ENCODE measurements at places on chromosomes 7 and 10.

GRCh38 chr10:33125522-33126517 is 167.8 kb upstream of the ITGB1 start:
- DNase-seq: no peak

- no peak for DNase-seq
Observed at GRCh38 chr7:23462846-23463245, 7.4 kb downstream of the IGF2BP3 start.

DNA sequence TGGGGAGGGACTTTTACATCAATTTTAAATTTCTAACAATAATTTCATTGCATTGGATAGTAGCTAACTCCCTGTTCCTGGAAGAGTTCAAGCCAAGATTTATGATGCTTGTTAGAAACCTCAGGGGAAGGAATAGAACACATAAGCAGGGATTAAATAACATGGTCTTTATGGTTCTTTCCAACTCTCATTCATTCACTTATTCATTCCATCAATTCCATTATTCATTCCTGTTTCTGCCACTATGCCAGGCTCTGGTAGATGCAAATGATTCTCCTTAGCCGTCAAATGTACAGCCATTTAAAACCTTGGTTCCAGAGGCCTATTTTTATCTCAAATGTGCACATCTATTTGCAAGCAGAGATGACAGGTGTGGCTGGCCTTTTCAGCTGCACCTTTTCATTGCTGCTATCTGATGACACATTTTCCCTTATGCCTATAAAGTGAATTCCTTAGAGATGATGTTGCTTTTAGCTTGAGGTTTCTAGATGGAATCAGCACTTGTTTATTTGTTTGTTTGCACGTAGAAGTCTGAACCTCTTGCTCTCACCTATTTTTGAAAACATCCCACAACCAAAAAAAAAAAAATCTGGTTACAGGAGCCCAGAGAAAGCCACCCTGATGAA is 205.7 kb upstream of the IGFBP3 start:
- DNase-seq: no peak

- DNase-seq: no peak
Observed at GRCh38 chr7:124723012-124723411, 42.6 kb downstream of the GPR37 start.

- DNase-seq: no peak
Observed at GRCh38 chr10:126945351-126946030, 40.3 kb downstream of the DOCK1 start.

GRCh38 chr10:77943121-77943901 is 16.8 kb upstream of the DLG5 start:
- no peak for DNase-seq

GRCh38 chr10:1043532-1043995 is 5.4 kb downstream of the IDI1 start:
- DNase-seq: no peak

GRCh38 chr10:104067525-104067924 is 18.2 kb downstream of the COL17A1 start:
- DNase-seq: no peak

- DNase-seq: no peak
Observed at GRCh38 chr10:103931603-103932002, 13.6 kb upstream of the STN1 start.

DNA sequence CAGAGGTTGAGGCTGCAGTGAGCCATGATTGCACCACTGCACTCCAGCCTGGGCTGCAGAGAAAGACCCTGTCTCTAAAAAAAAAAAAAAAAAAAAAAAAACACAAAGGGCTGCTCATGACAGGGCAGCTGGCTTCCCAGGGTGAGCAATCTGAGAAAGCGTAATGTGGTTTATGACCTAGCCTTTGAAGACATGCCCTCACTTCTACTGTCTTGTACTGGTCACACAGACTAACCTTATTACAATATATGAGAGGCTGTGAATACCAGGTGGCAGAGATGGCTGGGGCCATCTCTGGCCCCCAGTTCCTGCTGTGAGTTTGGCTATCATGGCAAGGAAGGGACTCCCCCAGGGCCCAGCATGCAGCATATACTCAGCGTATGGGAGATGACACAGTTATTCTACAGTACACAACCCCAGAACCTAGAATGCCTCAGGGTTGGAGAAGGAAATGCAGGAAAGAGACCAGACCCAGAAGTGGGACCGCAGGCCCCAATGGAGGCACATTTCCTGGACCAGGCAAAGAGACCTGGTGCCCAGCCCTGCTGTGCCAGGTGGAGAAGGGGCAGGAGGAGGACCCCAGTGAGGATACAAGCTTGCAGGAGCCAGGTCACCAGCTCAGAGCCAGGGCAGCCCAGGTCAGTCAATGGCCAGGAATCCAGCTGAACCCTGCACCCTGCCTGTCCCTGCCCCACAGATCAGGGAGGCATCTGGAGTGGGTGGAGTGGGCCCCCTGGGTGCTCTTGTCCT is 26.3 kb downstream of the NPTX2 start:
- DNase-seq: no peak

DNA sequence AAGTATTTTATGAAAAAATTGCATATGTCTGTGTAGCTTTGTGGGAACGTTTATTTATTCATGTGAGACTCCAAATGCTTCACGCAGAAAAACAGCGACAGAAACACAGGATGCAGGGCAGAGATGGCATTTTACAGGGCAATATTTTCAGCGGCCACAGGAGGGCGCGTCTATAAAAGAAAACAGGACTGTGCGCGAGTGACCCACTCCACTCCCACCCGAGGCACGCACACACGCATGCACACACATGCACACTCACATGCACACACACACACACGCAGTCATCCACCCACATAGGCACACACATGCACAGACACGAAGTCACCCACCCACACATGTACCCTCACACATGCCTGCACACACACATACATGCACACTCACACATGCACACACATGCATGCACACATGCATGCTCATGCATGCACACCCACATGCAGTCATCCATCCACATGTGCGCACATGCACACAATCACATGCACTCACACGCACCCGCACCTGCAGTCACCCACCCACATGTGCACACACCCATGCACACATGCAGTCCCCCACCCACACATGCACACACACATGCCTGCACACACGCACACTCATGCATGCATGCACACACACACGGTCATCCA is 96.3 kb downstream of the DNAJB6 start:
- DNase-seq: no peak

DNA sequence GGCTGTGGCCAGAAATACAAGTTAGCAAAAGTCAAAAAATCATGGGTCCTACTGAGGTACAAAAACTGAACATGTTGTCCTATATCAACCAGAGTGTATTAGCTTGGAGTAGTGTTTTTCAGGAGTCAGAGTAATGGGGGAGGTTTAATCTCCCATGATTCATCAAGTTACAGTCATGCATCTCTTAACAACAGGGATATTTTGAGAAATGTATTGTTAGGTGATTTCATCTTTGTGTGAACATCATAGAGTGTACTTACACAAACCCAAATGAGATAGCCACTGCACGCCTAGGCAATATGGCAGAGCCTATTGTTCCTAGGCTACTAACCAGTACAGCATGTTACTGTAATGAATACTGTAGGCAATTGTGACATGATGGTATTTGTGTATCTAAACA is 14.9 kb upstream of the TES start:
- DNase-seq: no peak

GRCh38 chr7:81297317-81297716 is 378.5 kb upstream of the SEMA3C start:
- DNase-seq: no peak

- DNase-seq: no peak
Observed at GRCh38 chr7:33155811-33156210, 26.4 kb downstream of the BBS9 start.

DNA sequence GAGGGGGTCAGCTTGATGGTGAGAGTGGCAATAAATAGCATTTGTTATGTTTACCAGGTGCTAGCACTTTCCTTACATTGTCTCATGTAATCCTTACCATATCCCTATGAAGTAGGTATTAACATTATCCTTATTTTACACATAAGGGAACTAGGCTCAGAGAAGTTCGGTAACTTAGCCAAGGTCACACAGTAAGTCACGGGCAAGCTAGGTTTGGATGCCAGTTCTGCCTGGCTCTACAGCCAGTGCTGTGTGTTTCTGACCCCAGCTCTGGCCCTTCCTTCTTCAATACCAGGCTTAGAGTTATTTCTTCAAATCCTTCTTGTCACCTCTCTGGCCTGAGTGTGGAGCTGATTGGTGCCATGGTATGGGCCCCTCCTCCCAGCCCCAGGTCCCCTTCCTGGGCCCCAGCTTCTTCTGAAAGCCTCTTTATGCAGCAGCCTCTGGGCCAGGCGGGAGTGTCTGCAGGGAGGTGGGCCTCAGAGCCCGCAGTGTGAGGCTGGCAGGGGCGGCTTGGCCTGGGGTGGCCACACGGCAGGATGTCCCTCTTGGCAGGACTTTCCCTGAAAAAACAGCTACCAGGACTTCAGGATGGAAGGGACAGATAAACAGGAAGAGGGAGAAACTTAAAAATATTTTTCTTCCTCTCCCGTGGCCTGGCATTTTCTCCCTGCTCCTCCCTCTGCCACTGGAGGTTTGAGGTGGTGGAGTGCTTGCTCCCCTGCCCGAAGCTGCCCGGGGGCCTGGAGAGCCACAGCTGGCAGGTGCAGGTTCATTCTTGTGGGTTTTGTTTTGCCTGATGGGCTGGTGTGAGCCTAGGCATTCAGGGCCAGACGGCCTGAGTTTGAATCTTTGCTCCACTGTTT is 20.6 kb downstream of the PALD1 start:
- DNase-seq: no peak

DNA sequence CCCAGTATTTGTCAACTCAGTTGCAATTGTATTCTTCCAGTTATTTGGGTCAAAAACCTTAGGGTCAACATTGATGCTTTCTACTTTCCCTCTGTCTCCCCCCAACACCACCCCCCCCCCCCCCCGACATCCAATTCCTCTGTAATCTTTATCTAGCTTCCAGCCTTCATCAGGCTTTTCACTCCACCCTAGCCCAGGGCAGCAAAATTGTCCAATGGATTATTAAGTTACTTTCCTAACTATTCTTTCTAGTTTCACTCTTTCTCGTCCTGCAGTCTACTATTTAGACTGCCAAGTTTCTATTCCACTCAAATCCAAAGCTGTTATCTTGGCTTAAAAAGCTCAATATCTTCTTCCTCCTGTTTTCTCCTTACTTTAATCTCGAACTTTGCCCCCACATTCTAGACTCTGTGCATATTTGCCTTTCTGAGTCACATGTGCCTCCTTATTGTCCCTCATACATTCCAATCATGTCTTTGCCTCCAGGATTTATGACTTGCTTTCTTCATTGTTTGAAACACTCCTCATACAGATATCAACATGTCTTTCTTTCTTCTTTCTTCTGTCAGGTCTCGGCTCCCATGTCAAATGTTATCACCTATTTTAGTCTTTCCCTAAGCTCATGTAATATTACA is 196.6 kb upstream of the TMEM196 start:
- DNase-seq: no peak

DNA sequence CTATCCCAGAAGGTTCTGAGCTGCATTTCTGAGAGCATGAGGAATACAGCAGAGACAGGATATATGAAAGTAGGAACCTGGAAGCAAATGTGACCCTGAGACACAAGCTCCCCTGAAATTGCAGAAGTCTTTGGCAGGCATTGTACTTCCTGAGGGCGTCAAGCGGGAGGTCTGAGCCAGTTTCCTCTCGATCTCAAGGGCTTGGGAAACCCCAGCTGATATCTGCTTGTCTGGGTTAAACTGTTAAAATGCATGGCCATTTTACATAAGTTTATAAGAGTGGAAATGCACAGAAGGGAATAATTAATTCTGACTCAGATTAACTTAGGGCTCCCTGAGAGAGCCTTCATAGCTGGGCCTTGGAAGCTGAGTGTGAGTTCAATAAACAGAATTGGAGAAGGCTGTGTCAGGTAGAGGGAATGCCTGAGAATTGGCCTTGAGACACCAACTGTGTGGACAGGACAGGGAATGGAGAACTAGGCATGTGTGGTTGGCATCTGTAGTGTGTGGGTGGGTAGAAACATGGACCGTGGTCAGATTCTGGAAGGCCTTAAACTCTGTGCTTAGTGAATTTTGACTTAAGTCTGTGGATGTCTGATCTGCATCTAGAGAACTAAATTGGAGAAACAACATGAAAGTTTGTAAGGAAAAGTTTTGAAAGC is 53.3 kb downstream of the WIPF3 start:
- DNase-seq: no peak

- no peak for DNase-seq
Observed at GRCh38 chr7:106618480-106618879, 42.5 kb downstream of the CCDC71L start.

- DNase-seq: no peak
Observed at GRCh38 chr7:45712872-45713668, 138.9 kb downstream of the ADCY1 start.

DNA sequence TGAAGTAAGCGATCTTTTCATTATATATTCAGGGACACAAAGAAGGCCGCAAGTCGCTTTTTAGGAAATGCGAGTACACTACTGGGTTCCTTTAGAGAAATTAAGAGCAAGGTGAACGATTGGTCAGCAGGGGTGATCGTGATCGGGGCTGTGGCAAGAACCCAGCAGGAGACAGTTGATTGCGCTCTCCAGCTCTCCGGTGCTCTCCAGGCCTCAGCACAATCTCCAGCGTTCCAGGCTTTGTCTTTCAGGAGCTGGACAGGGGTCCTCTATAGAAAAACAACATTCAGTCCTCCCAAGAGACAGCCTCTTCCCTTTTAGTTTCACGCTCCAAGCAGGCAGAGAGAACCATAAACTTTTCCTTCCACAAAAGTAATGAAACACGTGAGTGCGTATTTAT is 170.5 kb upstream of the KLF6 start:
- no peak for DNase-seq

GRCh38 chr7:49783446-49783845 is 10.0 kb downstream of the VWC2 start:
- no peak for DNase-seq

DNA sequence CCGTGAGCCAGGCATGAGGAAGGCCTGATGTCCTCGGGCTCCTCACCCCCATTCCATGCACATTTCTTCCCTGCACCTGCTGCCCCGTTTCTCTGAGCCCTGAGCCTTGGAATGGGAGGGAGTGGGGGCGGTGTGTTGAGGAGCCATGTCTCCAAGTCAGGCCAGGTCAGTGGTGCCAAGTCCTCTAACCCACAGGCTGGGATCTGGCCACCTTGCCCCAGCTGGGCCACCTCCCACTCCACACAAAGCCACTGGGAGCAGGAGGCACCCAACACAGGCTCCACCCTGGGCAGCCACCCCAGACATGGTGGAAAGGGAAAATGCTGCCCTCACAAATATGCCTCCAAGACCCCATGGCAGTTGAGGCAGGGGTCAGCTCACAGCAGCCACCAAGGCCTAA is 27.7 kb downstream of the ZCCHC24 start:
- DNase-seq: no peak

DNA sequence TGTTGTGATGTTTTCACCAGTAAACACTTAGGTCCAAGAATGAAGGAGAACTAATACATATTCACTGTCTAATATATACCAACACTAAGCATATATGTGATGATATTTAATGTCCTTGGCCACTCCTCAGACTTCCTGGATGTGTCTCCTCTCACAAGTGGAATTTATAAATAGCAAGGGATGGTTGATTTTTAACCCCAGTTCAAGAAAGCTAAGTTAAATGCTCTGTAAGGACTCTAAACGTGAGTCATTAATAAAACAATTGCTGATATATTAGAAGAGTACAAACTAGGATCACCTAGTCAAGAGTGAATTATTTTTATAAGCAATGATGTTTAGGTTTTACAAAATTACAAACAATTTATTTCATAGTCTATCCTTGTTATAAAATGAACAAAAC is 355.9 kb upstream of the TMEM229A start:
- no peak for DNase-seq

Data from stimulated activated naive B cell treated with anti-CD40 and anti-IgM and Interleukin-4, amounts not matched to agents 10 μg/mL and 1 μg/mL and 100 μg/mL, for 72 hours (primary cell).